ENCODE measurements at places on chromosomes 1 and 21.

GRCh38 chr1:235588916-235589515 lies 60.6 kb downstream of the GNG4 start:
- no peak for DNase-seq

DNA sequence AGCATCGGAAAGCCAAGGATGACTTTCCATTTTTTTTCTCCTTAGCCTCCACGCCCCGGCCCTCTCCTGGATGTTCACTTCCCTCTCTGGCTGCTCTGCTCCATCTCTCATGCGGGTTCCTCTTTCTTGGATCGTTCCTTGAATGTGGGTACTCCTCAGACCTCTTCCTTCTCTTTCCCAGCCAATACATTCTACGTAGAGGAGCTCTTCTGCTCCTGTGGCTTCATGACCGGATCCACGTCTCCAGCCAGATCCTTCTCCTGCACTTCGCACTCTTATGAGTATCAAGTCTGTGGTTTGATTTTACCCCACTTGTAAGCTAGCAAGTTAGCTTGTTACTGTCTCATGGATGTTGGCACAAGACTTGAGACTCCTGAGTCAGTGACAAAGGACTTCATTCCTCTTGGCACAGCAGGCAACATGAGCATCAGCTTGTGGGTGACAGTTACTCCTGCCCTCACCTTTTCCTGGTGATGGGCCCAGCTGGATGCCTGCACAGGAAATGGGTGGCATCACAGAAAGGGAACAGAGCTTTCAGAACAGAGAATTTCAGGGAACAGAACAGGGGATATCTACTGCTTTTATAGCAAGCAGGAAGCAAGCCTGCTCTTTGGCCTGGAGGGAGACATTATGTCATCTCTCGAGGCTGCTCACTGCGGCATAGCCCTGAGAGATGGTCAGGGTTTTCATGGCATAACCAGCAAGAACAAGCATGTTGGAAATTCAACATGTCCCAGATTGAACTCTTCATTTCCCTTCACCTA lies 100.1 kb upstream of the KIF26B start:
- DNase-seq, result no peak

GRCh38 chr1:81671038-81671437 lies 129.7 kb upstream of the ADGRL2 start:
- DNase-seq, result no peak

- DNase-seq, result no peak
These were observed 97.3 kb upstream of the BEND5 start for GRCh38 chr1:48873944-48874343.

DNA sequence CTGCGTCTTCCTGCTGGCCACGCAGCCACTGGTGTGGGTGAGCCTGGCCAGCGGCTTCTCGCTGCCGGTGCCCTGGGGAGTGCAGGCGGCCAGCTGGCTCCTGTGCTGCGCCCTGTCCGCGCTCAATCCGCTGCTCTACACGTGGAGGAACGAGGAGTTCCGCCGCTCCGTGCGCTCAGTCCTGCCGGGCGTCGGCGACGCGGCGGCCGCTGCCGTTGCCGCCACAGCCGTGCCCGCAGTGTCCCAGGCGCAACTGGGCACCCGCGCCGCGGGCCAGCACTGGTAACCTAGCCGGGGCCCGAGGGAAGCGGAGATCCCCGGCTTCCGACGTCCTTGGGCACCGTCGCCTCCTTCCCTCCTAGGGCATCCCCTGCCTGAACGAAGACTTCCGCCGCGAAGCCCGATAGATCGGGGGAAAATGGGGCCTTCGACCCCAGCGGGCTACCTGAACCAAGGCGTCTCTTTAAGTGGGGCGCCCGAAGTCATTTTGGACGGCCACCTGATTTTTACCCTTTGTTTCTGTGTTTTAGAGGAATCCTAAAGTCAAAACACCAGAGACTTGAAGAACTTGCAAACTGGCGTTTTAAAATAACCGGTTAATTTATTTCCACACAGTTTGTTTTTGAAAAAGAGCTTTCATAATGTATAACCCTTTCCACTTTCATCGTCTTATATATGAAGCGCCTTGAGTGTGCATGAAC lies 2.0 kb downstream of the GPR88 start:
- DNase-seq, result peak; percentile 26

- DNase-seq, result no peak
These were observed 34.5 kb downstream of the UCK2 start for GRCh38 chr1:165861911-165862310.

DNA sequence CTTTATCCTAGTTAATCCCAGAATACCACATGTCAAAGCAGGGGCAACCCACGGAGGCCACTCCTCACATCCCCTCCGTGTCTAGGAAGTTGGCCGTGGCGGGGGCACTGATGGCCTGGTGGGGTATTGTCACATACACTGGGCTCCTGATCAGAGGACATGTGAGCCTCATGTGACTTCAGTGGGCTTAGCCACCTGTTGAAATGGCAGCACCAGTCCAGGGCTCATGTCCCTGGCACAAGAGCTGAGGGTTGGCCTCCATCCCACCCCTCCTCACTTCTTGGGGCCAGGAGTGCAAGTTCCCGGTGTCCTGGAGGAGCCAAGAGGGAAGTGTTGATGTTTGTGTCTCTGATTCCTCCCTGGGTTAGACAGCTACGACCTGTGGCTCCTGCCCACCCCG lies 313.4 kb downstream of the CAMTA1 start:
- no peak for DNase-seq

GRCh38 chr1:29975036-29975694 lies 738.8 kb downstream of the PTPRU start:
- DNase-seq, result no peak

- DNase-seq, result no peak
These were observed 28.5 kb downstream of the LRRC8B start for GRCh38 chr1:89553157-89553556.

DNA sequence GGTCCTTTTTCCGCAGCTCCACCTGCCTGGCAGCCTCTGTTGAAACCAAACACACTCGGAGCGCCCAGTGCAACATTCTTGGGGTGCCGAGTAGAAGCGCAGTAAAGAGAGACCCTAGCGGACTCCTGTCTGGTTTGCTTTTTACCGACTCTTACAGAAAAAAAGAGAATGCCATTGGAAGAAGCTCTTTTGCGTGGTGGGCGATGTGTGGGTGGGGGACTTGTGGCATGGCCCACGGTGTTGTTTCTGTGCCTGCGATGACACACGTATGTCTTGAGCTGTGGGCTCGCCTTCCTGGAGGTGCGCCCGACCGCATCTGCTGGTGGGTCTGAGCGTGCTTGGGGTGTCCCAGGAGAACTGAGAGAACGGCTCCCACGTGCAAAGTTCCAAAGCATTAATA lies 7.3 kb upstream of the BARHL2 start:
- no peak for DNase-seq

DNA sequence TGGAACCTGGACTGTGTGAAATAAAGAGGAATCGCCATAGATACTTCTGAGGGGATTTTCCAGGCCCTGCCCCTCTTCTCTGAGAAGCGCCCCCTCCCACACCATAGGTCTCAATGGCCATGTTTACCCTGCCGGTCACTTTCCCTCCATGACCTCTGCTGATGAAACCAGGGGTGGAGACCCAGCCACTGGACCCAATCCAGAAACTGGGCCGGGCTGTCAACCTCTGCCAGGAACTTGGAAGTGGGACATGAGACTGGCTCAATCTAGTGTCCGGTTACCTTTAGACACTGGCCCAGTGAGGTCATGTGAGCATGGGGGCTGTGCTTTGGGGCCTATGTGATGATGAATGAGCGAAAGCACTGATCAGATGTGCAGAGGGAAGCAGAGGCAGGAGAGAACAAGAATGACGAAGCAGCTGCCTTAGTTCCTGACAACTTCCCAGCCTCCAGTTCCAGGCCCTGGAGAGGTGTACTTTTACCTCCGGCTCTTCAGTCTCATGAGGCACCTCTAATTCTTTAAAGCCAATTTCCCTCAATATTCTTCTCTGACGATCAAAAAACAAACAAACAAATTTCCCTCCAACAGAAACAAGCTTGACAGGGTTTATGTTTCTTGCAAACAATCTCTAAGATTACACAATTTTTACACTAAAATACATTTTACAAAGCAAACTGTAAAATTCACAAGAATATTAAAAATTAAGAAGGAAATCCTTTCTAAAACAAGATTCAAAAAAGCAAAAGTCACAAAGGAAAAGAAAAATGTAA lies 4.9 kb downstream of the ASAP3 start:
- DNase-seq, result peak; percentile 80

DNA sequence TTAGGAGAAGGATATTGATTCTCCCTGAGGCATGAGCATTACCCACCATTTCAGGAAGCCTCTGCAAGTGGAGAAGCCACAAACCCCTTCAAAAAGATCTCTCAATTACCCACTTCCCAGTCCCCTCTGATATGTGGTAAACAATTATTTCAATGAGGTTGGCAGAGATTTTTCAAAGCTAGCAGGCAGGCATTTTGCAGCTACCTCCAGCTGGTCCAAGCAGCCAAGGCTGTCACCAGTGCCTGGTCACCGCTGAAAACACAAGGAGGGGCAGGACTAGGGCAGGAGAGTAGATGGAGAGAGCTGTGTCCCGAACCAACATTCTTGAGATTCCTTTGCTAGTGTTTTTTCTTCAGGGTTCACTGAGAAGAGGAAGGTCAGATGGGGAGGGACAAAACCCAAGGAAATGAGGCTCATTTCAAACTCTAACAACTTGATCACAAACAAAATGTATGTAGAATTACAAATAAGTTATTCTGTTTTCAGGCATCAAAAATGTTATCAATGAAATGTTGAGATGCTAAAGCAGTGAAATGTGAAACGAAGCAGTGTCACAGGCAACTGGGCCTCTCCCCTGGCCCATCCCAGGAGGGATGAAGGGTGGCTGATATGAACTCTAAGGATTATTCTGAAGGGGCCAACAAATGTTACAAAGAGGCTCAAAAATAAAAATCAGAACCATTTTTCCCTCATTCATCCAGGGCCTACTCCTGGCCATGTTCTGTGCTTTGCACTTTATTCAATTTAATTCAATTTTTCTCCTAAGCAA lies 22.3 kb downstream of the APP start:
- no peak for DNase-seq

GRCh38 chr1:108976658-108977057 lies 13.4 kb upstream of the CLCC1 start:
- no peak for DNase-seq

GRCh38 chr1:220577926-220578325 lies 50.0 kb downstream of the MARK1 start:
- DNase-seq, result no peak

- DNase-seq, result no peak
These were observed 8.4 kb upstream of the IL12RB2 start for GRCh38 chr1:67299296-67299695.

All from pancreas (tissue), 10 donors.